T-cell (primary cell): ENCODE measurements at places on chromosomes 13 and 19.

GRCh38 chr13:41354416-41354815 lies 43.3 kb downstream of the NAA16 start:
- DNase-seq, result no peak

DNA sequence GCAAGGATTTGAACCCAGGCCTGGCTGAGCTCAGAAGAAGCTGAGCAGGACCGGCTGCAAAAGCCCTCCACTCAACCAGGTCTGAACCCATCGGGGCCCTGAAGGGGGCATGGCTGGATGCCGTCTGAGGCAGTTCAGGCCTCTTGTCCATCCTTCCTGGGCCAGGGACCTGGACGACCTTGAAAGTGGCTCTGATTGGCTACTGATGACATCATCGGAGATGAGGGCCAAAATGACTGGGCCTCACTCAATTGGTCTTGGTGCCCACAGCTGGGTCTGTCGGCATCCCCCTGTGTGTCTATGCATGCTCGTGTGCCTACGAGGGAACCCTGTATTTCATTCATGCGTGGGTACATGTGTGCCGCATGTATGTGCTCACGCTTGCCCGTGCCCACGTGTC lies 71.8 kb downstream of the PTPRS start:
- no peak for DNase-seq

DNA sequence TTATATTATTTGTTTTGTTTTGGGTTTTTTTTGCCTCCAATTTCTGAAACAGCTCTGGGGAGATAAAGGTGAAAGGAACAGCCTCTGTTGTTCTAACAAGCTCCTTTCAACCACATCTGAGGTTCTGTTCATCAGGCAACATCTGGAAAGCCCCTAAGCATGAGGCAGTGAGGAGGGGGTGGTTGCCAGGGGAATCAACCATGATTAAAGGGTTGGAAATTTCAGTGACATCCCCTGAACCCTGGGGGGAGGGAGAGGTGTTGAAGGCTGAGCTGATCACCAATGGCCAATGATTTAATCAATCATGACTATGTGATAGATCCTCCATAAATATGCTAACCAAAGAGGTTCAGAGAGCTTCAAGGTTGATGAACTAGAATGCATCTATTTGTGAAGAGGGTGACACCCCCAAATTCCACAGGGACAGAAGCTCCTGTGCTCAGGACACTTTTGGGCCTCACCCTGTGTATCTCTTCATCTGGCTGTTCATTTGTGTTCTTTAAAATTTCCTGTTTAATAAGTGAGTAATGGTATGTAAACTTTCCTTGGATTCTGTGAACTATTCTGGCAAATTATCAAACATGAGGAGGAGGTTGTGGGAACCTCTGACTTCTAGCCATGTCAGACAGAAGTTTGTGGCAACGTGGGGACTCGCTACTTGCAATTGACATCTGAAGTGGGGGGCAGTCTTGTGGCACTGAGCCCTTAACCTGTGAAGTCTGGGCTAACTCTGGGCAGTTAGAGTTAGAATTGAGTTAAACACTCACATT lies 221.3 kb downstream of the NHLRC3 start:
- no peak for DNase-seq

DNA sequence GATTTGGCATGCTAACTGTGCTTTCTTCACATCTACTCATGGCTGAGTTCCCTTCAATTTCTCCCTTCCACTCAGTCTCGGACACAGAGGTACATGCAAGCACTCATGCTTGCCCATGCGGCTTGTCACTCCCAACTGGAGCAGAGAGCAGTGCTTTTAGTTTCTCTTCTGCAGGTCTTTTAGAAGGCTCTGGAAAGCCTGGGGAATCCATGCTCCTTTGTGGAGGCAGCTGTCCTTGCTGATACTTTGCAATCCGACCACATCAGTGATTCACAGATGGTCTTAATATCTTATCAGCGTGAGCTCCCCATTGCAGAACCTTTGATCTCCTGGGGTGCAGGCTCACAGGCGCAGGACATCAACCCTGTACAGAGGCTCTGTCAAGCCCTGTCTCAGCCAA lies 203.9 kb downstream of the COL4A1 start:
- no peak for DNase-seq

GRCh38 chr13:39397226-39397895 lies 205.6 kb downstream of the LHFPL6 start:
- DNase-seq, result no peak

- DNase-seq, result no peak
Measured at GRCh38 chr19:37893845-37894575, 12.4 kb downstream of the WDR87 start.

DNA sequence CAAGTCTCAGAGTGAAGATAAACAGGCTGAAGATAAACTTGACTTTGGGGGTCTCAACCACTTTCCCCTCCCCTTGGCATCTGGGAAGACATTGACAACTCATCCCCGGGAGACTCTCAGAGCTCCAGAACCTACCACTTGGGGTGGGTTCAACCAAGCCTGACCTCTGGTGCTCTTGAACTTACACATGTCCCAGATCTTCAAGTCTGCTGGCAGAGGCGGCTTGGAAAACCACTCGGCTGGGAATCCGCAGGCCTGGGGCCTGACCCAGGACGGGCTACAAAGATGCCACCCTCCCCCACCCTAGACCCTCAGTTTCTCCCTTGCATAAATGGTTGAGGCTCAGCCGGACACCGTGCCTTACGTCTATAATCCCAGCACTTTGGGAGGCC lies 512 bp downstream of the LRRC8E start:
- no peak for DNase-seq

- no peak for DNase-seq
Measured at GRCh38 chr19:30000862-30001261, 58.8 kb downstream of the URI1 start.

DNA sequence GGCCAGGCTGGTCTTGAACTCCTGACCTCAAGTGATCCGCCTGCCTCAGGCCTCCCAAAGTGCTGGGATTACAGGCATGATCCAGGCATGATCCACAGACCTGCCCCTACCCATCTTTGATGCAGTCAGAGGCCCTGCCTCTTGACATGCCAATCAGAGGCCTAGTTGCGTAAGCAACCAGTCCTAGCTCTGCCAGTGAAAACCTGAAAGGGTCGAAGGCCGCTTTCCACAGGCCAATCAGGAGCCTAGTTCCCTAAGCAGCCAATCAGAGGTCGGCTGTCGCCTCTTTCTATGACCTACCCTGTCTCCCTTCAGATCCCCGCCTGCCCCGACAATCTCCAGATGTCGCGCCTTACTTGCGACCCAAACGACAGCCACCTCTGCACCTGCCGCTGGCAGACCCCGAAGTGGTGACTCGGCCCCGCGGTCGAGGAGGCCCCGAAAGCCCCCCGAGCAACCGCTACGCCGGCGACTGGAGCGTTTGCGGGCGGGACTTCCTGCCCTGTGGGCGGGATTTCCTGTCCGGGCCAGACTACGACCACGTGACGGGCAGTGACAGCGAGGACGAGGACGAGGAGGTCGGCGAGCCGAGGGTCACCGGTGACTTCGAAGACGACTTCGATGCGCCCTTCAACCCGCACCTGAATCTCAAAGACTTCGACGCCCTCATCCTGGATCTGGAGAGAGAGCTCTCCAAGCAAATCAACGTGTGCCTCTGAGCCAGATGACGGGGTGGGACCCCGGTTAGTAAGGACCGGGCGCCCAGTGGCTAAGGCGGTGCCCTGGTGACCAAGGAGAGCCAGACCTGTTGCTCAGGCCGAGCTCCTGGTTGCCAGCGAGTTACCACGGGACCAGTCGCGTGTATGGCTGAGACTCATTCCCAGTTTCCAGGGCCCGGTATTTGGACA lies 6.3 kb downstream of the SYDE1 start:
- no peak for DNase-seq

GRCh38 chr13:50353651-50354415 lies 338.6 kb downstream of the KCNRG start:
- DNase-seq, result no peak

- no peak for DNase-seq
Measured at GRCh38 chr19:7734220-7735203, 2.6 kb upstream of the CLEC4G start.

DNA sequence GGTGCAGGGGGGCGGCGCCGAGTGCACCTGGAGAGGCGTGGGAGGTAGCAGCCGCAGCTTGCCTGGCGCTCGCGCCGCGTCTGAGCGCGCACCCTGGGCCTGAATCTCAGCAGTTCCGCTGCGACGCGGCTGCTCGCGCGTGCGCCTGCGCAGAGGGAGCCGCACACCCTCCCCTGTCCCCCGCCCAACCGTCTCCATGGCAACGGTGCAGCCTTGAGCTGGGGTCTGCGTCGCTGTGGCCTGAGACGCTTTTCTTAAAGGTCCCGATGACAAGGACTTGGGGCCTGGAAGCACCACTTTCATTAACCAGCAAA lies at the start of gene PNMA8B:
Gene PNMA8B (minus strand): TSS at position 82 of the 314 bp plus-strand sequence. CDS start 402 bp downstream, outside the sequence.
- peak; percentile 39 for DNase-seq

DNA sequence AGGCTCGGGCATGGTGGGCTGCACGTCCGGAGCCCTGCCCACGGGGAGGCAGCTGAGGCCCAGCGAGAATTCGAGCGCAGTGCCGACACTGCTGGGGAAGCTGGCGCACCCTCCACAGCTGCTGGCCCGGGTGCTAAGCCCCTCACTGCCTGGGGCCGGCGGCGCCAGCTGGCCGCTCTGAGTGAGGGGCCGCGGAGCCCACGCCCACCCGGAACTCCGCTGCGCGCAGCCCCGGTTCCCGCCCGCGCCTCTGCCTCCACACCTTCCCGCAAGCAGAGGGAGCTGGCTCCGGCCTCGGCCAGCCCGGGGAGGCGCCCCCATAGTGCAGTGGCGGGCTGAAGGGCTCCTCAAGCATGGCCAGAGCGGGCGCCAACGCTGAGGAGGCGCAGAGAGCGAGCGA lies 2080.4 kb downstream of the PCDH9 start:
- DNase-seq, result no peak

- DNase-seq, result no peak
Measured at GRCh38 chr13:39054112-39054511, 15.9 kb downstream of the NHLRC3 start.

- DNase-seq, result no peak
Measured at GRCh38 chr19:53466726-53467484, 628 bp upstream of the ZNF813 start.

DNA sequence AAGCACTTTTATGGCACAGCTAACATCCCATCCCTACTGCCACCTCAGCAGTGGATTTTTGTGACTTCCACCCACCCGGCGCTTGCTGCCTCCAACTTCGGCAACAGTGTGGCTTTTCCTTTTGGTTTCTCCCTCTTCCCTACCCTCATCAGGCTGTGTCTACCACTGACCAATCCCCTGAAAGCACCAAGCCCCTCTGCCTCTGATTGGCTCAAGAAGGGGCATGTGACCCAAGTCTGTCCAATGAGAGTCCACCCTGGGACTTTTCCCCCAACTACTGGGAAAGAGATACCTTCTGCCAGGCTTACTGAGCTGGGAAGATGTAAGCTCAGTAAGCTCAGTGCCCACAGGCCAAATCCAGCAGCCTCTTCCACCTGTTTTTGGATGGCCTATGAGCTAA lies 5.8 kb downstream of the SMIM7 start:
- no peak for DNase-seq

GRCh38 chr13:110263888-110264287 lies 43.1 kb downstream of the COL4A1 start:
- no peak for DNase-seq

- DNase-seq, result peak; percentile 42
Measured at GRCh38 chr13:98466634-98467236, 110.2 kb downstream of the STK24 start.

DNA sequence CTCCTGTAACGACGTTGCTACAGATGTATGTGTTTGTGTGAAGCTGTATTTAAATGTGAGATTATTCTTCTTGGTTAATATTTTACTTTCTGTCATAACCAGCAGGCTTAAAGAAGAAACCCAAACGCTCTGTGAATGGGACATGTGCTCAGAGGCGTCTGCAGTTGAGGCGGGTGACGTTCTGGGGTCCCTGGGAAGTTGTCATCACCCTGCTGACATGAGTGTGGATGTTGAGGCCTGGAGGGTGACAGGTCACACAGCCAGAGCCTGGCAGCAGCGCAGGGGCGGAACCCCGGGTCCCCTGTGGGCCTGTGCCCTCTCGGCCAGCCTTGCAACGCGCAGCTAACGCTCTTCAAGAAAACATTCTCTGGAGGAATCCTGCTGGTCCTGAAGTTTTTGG lies 16.6 kb downstream of the RASA3 start:
- DNase-seq, result no peak

DNA sequence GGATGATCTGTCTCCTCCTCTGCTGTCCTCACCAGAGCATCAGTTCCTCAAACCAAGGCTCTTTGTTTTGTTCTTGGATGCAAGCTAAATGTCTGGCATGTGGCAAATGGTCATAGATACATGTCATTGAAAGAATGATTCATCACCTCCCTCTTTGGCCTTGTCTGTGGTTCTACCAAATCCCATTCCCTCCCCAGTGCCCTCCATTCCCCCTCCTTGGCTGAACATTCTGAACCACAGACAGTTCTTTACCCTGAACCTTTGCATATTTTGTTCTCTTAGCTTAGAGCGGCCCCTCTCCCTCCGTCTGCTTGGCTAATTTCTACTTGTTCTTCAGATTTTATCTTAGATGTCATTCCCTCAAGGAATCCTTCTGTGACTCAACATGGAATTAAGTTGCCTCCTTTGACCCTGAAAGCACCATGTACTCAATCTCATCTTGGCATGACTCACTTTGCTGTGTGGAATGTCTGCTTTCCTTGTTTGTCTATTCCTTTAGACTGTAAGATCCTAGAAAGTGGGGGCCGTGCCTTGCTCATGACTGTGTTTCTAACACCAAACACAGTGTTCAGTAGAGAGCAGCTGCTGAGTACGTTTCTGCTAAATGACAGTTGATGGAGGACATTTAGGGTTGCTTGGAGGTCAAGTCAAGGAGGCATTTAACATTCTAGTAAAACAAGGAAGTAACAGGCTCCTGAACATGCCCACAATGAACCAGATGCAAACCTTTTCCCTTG lies 8.1 kb downstream of the ALOX5AP start:
- DNase-seq, result no peak

DNA sequence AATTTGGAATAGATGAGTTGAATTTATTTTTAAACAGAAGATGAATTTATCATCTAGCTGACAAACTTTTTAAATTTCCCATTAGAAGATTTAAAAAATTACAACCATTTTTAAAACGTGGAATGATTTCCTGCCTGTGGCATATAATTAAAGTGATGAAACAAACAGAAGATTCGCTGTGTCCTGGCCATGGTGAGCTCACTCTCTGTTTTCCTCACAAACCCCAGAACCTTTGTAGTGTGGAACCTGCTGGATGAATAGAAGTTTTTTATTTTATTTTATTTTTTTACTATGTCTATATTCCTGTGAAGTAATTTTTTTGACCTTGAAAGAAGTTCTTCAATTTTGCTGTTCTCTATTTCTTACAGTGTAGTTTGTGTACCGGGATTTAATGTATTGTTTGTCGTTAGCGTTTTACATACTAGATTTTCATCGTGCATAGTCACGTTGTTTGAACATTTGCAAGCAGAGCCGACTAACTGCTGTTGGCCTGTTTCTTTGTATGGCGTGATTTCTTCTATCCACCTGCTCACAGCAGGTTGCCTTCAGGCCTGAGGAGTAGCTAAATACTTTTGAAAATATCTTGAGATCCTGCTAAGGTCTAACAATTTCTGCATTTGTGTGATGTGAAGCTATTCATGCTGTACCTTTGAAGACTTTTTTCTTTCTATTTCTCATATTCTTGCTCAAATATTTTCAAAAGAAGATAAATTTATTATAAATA lies 149.2 kb downstream of the GGACT start:
- no peak for DNase-seq
